ENCODE measurements at places on chromosomes 13 and 19.

DNA sequence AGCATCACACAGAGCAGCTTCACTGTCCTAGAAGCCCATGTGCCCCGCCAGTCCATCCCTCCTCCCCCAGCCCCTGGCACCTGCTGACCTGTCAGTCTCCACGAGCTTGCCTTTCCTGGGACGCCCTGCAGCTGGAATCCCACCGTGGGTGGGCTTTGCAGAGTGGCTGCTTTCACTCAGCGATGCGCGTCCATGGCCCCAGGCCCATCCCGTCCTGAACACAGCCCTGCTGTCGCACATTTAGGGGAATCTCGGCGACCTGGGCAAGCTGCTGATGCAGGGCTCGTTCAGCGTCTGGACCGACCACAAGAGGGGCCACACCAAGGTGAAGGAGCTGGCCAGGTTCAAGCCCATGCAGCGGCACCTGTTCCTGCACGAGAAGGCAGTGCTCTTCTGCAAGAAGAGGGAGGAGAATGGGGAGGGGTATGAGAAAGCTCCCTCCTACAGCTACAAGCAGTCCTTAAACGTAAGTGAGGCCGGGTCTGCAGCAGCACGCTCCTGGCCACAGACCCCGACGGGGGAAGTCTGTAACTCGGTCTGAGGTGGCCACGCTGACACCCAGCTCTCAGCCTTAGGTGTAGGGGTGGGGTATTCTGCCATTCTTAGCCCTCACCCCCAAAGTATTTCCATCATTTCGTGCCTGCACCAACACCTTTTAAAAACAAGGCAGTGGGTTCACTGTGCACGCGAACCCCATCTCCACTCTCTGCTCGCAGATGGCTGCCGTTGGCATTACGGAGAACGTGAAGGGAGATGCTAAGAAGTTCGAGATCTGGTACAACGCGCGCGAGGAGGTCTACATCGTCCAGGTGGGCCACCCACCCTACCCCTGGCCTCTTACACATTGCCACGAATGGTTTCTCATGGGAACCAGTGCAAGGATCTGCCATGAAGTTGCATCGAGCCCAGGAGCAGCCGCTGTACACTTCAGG is 18.3 kb upstream of the F7 start:
- no peak for DNase-seq

DNA sequence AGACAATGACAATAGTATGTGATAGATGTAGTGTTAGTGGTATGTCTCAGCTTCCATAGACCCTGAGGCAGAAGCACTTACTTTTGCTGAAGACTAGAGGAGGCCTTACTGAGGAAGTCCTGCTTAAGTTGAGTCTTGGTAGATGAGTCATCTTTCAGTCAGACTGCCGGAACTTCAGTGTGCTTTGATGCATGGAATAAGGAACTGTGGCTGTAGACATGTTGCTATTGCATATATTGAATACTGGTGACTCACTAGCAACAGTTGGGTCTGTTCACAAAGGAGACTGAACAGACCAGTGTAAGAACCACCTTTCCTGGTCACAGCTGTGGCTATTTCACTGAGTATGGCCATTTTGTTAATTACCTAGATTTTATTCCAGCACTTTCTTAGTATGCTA is 1000.6 kb downstream of the OLFM4 start:
- DNase-seq, result no peak

- DNase-seq, result no peak
These were observed 24.8 kb downstream of the C2CD4C start for GRCh38 chr19:383922-384798.

GRCh38 chr19:42295831-42296525 is 6.0 kb upstream of the PRR19 start:
- peak; percentile 94 for DNase-seq

- DNase-seq, result no peak
These were observed at the start of gene CEACAM16 for GRCh38 chr19:44698492-44699201. Gene CEACAM16 (plus strand): TSS chr19:44699151. CDS start chr19:44701457, 2,306 bp downstream.

GRCh38 chr13:27559719-27560118 is 60.6 kb downstream of the LNX2 start:
- no peak for DNase-seq

- DNase-seq, result no peak
These were observed 6.2 kb downstream of the FAM32A start for GRCh38 chr19:16191216-16191908.

- peak; percentile 72 for DNase-seq
These were observed 3.9 kb downstream of the ANKRD24 start for GRCh38 chr19:4186087-4186993.

DNA sequence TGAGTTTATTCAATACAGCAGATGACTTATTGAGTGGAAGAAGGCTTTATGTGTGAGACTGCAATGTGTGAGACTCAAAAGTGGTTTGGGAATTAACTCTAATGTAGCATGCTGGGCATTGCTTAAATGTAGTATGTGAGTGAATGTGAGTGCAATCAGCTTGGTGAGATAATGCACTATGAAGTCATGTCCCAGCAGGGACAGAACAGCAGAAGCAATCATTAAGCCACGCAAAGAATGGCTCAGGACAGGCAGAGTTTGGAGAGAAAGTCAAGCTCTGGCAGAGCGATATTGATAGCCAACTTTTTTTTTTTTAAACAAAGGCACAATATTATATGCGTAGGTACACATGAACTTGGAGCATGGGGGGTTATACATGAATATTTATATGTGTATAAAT is 597.7 kb downstream of the GPC6 start:
- no peak for DNase-seq

DNA sequence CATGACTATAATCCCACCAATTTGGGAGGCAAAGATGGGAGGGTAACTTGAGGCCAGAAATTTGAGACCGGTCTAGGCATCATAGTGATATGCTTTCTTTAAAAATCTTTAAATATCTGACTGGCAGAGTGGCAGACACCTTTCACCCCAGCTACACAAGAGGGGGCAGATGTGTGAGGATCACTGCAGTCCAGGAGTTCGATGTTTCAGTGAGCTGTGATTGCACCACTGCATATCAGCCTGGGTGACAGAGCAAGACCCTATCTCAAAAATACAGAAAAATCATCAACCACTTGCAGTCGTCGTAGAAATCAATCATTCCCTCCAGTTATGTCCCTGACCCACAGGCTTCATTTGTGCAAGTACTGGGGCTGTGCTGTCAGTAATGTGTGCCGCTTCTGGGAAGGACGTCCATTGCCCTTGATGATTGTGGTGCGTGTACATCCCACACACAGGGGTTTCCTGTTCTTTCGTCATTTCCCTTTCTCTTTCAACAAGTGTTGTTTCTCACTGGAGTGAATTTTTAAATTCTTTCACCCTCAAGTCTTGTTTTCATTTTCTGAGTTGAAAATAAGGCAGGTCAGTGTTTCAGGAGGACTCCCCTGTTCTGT is 1.4 kb downstream of the LGALS14 start:
- DNase-seq, result no peak

DNA sequence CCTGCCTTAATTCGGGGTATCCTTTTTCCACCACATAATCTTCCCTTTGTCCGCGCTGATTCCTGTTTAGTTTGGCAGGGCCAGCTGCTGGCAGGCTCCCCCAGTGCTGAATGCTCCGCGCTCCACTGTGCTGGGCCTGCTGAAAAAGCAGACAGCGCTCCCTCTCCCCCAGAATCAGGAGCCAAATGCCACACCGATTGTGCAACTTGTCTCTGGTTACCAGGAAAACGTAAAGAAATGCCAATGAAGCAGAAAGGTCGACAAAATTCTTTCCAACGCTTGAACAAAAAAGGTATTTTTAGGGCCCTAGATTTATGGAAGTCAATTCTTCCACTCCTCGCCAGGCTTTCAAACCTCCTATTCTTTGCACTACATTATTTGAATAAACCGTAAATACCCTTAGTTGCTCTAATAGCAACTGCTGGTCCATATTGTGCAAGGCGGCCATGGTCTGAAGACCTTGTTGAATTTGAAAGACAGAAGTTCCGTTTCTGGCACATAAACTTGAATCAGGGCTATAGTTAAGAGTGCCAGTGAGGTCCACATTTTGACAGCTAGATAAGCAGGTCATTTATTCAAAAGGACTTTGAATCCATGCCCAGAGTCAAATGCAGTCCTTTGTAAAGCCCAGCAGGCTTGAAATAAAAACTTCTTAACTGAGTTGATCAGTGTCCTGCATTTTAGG is 206.7 kb upstream of the RFC3 start:
- DNase-seq, result no peak

DNA sequence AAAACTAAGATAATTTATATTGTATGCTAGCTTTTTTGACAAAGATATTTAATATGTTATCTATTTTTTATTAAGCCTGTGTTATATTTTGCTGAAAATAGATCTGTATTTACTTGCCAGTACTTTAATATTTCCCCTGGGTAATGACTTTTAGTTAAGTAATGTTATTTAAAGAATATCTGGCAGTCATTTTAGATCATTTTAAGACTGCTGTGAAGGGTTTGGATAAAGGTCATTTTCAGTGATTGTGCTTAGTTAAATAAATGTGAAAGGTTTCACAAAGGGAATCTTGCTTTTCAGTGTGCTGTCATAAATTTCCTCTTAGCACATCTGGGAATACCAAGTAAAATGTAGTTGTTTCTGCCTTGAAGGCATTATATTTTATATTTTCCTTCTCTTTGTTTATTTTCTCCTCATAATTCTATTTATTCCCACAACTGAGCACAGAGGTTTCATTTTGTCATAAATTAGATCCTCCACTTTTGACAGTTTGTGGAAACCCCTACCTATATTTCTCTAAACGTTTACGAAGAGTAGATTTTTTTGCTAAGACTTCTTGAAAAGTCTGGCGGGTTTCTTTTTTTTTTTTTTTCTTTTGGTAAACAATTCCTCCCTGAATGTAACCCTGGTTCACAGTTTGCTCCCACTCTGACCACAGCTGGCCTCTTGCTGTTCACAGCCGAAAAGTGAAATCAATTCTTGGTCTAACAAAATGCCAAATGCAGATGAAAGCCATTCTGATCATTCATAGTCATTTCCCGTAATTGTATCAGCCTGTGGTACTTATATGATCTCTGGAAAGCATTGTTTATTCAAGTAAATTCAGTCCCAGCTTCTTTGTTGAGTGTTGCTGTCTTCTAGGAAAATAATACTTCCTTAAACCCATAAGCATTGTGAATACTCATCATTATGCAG is 87.8 kb downstream of the MAB21L1 start:
- DNase-seq, result no peak

DNA sequence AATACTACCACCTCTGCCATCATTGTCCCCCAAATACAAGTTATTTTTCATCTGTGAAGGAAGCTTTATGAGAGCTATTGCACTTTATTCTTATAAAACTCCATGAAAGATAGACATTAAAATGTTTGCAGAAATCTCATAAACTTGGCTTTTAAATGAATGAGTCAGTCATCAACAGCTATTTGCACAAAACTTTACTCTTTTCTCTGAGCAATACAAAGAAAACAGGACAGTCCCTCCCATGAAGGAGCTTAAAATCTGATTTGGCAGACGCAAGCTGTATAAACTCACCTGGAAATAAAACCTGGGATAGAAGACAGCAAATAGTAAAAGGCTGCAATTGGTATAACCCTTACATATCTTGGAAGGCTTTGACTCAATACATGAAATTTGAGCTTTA is 16.6 kb upstream of the RCBTB1 start:
- no peak for DNase-seq

GRCh38 chr13:75146436-75146835 is 335.5 kb downstream of the TBC1D4 start:
- no peak for DNase-seq

DNA sequence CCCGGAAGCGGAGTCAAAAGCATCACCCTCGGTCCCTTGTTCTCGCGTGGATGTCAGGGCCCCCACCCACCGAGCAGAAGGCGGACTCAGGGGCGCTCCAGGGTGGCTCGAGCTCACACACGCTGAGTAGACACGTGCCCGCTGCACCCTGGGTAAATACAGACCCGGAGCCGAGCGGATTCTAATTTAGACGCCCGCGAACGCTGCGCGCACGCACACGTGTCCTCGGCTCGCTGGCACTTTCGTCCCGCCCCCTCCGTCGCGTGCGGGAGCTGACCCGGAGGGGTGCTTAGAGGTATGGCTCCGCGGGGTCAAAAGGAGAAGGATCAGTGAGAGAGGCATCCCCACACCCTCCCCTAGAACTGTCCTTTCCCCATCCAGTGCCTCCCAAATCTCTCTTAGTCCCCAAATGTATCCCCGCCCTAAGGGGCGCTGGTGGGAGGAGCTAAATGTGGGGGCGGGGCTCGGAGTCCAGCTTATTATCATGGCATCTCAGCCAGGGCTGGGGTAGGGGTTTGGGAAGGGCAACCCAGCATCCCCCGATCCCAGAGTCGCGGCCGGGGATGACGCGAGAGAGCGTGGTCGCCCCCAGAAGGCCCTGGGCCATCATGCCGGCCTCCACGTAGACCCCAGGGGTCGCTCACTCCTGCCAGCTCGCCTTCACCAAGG is 451 bp upstream of the ICAM5 start:
- DNase-seq, result no peak

- no peak for DNase-seq
These were observed 51.5 kb downstream of the GAS6 start for GRCh38 chr13:113812178-113813040.

DNA sequence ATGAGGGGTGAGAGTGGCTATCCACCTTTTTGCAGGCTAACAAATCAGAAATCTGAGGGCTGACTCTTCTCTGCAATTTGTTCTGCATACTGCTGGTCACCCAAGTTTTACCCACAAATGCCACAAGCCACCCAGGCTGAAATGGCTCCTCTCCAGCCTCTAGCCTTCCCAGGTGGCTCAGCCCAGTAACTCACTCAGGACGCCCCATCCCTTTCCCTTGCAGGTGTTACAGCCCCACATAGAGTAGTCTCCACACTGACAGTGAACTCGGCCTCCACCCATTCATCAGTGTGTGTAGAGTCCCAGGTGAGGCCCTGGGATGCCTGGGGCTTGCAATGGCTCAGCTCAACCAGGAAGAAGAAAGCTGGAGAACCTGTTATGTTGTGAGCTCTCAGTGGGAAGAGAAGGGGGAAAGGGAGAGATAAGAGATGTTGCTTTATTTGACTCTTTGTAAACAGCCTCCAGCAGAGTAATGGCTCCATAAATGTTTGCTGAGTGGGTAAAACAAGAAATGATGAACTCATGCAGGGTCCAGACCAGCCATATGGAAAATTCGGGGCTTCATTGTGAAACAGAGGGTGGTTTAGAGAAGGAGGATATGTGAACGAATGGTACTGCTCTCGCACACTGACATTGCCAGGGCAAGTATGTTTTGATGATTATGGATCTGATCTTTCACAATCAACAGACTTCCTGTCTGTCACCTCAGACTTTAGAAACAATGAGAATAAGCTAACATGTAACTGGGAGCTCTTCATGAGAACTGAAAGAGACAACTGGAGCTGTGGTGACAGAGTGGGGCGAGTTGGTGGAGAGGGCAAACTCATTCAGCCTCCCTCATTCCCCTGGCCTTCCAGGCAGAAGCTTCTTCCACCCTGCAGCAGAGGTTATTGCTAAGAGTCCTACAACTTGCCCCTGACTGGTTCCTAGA is 74.2 kb upstream of the RFC3 start:
- no peak for DNase-seq

GRCh38 chr13:51286135-51287002 is 53.1 kb upstream of the SERPINE3 start:
- peak; percentile 30 for DNase-seq

- no peak for DNase-seq
These were observed 1.3 kb upstream of the BSG start for GRCh38 chr19:570937-571565.

GRCh38 chr19:42501733-42502132 is 26.5 kb downstream of the CEACAM1 start:
- no peak for DNase-seq

- DNase-seq, result no peak
These were observed 25.5 kb downstream of the FAM187B start for GRCh38 chr19:35202722-35203688.

GRCh38 chr19:2633693-2634075 is 68.8 kb downstream of the GNG7 start:
- no peak for DNase-seq

- no peak for DNase-seq
These were observed 153.8 kb upstream of the SERP2 start for GRCh38 chr13:44219577-44220548.

- DNase-seq, result no peak
These were observed 7.5 kb downstream of the KCTD15 start for GRCh38 chr19:33804021-33804799.
